ENCODE measurements at places on chromosomes 6 and 20.
A peak's percentile ranks its signal among the peaks of the same experiment; 100 is the strongest.

- DNase-seq: no peak
Observed at GRCh38 chr6:139647841-139648240, 273.4 kb upstream of the CITED2 start.

GRCh38 chr6:100662264-100662663 is 197.5 kb upstream of the SIM1 start:
- DNase-seq: no peak

GRCh38 chr6:15621203-15622044 is 41.4 kb downstream of the DTNBP1 start:
- peak; percentile 24 for DNase-seq

DNA sequence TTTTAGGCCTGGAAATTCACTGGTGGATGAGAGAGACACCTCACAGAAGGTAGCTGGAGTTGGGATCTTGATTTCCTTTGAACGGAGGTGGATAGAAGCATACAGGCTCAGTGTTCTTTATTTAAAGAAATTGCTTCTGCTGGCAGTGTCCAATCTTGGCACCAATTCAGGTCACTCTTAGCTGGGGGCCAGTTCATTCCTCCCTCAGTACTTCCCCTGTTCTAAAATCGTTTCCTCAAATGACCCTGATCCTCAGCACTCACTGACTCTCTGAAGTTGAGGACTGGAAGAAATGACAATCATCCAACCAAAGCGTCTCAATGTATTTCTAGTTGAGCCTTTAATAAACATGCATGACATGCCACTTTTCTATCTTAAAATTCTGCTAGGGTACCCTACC is 472.5 kb upstream of the BTBD3 start:
- no peak for DNase-seq

GRCh38 chr6:65191471-65191870 is 515.6 kb downstream of the EYS start:
- DNase-seq: no peak

- DNase-seq: peak; percentile 17
Observed at GRCh38 chr20:56730996-56731395, 101.9 kb downstream of the TFAP2C start.

DNA sequence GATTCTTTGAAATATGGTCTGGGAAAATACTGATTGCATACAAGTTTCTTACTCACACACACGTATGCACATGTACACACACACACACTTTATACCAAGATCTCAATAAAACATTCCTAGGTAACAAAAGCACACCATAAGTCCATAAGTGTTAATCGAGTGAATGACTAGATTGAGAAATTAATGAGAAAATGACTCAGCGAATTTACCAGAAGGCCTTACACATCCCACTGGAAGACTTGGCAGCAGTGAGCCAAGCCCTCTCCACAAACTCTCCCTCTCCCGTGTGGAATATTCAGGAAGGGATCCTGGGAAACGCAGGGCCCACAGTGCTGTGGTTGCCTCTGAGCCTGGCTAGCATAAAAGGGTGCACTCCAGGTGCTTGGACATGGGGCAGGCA is 227.2 kb downstream of the LY86 start:
- DNase-seq: no peak

GRCh38 chr6:137767911-137768690 is 99.0 kb upstream of the TNFAIP3 start:
- DNase-seq: no peak

DNA sequence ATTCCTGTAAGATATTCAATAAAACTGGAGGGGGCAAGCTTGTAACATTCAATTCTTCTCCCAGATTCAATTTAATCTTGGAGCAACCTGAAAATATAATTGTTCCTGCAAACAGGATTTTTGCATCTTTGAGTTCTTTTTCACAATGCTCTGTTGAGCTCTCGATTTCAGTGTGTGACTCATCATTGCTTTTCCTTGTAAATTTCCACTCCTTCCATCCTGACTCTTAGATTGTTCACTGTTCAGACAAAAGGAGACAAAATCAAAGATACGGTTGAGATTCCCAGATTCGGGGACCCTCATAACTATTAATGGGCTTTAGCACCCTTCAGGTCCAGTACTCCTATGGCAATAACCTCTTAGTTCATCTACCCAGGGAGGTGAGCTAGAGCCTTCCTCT is 571.9 kb upstream of the CHD6 start:
- no peak for DNase-seq

- peak; percentile 60 for DNase-seq
Observed at GRCh38 chr6:30006170-30007131, 54.6 kb upstream of the POLR1H start.

DNA sequence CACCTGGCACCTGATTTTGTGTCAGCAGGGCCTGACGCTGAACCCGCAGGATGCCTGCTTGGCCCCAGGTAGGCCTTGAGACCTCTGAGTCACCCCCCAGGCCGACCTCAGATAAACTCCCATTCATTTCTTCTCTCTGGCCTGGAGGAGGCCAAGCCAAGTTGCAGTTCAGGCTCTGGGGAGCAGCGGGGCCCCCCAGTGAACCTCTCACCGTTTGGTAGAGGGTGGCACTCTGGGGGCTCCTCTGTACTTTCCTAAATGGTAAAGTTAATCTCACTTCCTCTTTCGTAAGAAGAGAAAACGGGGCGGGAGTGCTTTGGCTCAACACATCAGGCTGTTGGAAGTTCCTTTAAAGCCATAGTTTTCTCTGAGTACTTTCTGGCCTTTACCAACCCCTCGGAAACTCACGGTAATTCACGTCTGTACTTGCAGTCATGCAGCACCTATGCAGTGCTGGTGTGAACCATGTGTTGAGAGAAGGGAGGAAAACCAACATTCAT is 2.8 kb downstream of the SIRPA start:
- DNase-seq: no peak

- no peak for DNase-seq
Observed at GRCh38 chr20:37337208-37337991, 8.5 kb upstream of the SRC start.

- DNase-seq: no peak
Observed at GRCh38 chr20:20327746-20328145, 40.2 kb upstream of the INSM1 start.

- DNase-seq: no peak
Observed at GRCh38 chr6:3887150-3887700, 38.1 kb downstream of the FAM50B start.

- DNase-seq: peak; percentile 47
Observed at GRCh38 chr6:32070814-32071543, 32.8 kb downstream of the CYP21A2 start.

GRCh38 chr20:31670371-31671228 is 32.9 kb downstream of the COX4I2 start:
- DNase-seq: no peak

- no peak for DNase-seq
Observed at GRCh38 chr6:43476746-43477145, 624 bp upstream of the TJAP1 start.

- DNase-seq: no peak
Observed at GRCh38 chr6:119527231-119527578, 177.6 kb upstream of the MAN1A1 start.

DNA sequence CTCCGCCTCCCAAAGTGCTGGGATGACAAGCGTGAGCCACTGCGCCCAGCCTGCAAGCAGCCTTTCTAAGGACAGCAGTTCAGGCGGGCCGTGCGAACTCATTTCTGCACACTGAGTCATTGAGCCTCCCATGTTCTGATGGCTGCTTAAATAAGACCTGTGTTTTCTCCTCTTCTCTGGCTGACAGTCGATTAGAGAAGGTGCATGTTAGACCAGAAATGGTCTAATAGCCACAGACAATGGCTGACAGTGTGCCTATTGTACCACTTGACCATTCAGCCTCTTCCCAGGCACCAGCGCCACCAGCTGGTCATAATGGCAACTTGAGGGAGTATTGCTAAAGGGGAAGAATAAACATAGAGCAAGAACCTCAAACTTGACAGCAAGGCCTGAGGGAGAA is 6.2 kb downstream of the CST11 start:
- DNase-seq: peak; percentile 79

DNA sequence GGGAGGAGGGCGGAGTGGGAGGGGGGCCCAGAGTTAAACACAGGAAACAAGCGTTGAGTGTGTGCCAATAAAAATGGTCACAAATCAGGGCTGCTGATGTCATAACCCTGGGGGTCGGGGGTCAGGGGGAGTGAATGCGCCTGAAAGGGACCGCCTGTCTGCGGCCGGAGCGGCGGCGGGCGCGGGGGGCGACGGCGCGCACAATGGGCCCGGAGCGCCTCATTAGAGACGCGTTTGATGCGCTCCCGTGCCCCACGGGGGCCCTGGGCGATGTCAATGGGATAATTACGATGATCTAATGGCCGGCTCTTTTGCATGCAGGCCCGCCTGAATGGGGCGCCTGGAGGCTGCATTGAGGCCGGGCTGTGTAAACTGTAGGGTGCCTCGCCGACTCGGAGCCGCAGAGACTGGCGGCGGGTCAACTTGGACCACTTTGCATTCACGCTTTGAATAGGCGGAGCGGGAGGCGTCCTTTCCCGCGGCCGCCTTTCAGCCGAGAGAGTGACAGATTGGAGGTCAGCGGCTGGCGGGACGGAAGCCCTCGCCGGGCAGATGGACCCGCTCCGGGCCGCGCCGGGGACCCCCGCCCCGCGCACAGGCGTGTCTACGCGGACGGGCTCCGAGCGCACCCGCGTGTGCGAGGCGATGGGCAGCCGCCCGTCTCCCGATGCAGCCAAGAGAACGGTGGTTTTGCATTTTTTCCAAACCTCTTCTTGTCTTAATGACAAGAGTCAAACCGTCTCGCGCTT is 296.1 kb downstream of the TFAP2C start:
- DNase-seq: peak; percentile 90

GRCh38 chr6:97437087-97437486 is 154.1 kb upstream of the MMS22L start:
- peak; percentile 40 for DNase-seq

- no peak for DNase-seq
Observed at GRCh38 chr6:125212377-125212776, 58.8 kb downstream of the TPD52L1 start.

DNA sequence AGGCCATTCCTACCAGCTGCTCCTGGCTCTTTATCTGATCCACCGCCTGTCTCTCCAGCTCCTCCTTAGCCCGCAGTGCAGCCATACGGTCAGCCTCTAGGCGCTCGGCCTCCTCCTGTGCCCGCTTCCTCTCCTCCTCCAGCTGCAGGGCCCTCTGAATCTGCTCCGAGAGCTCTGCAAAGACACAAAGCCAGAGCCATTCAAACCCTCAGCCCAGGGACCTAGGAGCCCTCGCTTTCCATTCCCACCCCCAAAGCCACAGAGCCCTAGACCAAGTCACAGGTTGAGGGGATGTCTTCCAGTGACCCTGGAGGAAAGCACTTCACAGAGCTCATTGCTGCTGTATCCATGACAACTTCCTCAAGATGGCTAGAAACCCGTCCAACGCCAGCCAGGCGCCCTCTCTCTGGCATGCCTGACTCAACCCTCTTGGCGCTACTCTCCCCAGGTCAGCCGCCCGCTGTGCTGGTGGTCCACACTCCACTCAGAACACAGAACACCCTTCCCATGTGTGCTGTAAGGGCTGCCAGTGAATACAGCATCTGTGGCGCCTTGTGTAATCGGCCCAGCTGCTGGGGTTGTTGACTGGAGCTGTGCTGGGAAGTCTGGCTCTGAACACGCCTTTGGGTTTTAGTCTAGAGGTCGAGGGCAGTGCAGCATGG is 49.3 kb downstream of the EZR start:
- peak; percentile 46 for DNase-seq

GRCh38 chr20:64205611-64206026 is 41.4 kb downstream of the MYT1 start:
- no peak for DNase-seq

DNA sequence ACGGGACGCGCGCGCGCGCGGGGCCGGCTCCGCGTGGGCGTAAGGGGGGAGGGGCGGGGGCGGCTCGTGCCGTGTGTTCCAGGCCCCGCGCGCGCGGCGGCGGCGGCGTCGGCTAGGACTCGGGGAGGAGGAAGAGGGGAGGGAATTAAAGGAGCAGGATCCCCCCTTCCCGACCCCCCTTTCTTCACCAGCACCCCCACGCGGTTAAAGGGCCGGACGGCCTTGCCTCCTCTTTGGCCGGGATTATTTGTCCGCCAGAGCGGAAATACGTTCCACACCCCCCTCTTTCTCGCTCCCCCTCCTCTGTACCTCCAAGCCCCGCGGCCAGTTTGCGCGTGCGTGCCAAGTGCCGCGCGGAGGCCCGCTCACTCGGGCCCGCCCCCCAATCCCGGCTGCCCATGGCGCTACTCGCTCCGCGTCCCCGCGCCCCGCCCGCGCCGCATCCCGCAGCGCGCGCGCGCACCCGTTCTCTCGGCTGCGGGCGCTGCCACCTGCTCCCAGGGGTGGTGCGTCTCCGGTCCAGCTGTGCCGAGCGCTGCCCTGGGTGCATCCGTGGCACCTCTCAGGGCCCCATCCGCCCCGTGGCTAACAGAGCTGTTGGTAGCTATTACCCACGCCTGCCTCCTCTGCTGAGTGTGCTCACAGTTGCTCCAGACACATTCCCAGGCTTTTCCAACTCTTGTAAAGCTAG is at the start of gene ZBTB12:
ZBTB12 (minus strand) TSS at position 134 of the 691 bp plus-strand sequence. CDS start 781 bp downstream, outside the sequence.
- peak; percentile 99 for DNase-seq

- peak; percentile 64 for DNase-seq
Observed at GRCh38 chr6:133854364-133855275, 34.3 kb upstream of the TCF21 start.

DNA sequence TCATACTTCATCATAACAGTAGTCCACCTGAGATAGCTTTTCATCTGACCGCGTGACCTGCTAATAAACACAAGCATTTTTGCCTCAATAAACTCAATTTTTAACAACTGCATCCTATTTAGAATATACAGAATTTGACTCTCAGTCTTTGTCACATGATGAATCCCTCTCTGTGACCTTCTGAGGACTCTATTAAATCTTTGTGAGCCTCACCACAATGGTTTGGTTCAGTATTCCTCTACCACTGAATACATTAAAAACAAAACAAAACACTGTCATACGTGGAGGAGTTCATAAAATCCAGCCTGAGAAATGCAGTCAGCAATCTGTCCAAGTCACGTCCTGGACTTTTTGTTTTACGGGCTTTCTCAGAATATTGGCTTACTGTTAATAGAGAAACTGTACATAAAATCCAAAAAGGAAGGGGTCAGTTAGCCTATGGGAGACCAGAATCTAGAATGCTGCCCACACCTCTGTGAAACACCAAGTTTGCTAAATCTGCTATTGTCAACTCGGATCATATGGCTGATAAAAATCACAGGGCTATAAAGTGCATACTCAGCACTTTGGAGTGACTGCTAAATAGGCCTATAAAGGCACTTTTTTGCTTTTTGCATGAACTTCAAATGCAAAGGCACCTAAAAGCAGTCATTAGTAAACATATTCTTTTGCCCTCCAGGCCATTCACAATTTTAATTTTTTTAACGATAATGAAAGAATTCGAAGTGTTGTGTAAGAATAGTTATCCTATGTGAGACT is 190.3 kb upstream of the HDDC2 start:
- DNase-seq: no peak

- no peak for DNase-seq
Observed at GRCh38 chr20:34945315-34946077, 10.1 kb downstream of the GSS start.
